ENCODE measurements at places on chromosomes 5 and 9.

GRCh38 chr5:1130218-1130946 lies 18.5 kb upstream of the SLC12A7 start:
- no peak for DNase-seq

- DNase-seq, result no peak
These were observed 19.3 kb downstream of the DMRT3 start for GRCh38 chr9:995781-996180.

- DNase-seq, result no peak
These were observed 29.0 kb downstream of the PTGES2 start for GRCh38 chr9:128098297-128099230.

DNA sequence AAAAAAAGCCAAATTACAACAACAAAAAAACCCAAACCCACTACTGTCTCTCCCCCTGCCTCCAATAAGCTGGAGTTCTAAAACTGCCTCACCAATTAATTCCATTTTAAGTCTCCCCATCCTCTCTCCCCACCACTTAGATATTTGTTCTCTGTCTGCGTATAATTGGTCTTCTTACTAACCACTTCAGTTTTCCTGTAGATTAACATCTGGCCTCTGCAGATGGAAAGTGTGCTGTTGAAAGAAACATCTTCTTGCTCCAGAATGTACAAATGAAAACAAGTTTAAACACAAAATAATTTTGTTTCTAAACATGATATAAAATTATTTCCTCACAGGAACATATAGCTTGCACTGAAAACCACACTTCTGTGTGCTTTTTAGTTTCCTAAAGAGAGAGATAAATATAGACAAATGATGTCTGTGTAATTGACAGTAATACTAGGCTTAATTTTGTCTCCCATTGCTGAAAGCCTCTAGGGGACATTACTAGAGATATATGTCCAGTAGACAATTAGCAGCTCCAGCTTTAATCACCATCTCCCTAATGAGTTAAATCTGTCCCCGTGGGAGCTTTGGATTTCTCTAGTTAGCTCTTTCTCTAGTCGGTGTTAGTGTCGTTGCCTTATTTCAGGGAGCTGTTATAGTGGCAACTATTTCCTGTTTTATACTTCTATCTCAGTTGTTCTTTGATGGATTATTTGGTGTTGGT lies 164.0 kb downstream of the ARHGAP26 start:
- DNase-seq, result no peak

DNA sequence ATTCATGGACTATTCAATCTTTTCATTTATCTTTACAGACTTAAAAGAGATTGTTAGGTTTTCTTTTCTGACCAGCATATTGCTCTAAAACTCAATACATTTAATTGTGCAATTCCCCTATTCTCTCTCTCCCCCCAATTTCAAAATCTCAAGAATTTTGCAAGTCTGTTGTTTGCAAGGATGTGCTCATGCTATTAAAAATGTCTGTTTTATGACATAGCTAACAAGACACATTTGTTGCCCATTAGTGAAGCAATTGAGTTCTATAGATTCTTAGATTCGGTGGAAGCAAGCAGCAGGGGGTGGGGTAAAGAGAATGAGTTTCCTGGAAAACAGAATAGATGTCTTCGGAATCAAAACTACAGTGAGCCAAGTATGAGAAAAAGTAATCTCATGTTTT lies 8.5 kb upstream of the CSNK1A1 start:
- no peak for DNase-seq

DNA sequence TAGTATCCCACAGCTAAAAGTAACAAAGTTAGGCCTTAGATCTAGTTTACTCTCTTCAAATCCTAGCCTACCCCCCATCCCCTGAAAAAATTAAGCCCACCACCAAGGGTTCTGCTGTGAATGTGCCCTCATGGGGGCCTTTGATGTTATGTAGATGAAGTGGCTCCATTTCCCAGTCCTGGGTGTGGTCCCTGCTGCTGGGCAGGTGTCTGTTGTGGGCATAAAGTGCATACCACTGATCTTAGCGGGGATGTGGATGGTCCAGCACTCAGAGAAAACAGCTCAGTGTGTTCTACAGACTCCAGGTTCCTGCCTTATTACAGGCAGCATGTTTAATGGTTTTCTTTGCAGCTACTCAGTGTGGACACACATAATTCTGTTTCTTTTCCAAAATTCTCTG lies 1.9 kb downstream of the PCBD2 start:
- no peak for DNase-seq

Measured in stimulated activated CD8-positive, alpha-beta memory T cell treated with anti-CD3 and anti-CD28 coated beads, Interleukin-15, amount 100 ng/mL, for 1 hour (primary cell).